Articular chondrocyte of knee joint (primary cell): ENCODE measurements at places on chromosomes 12 and 14. TPM values are rescaled to one million over a fixed set of nuclear protein-coding genes. Genes with fewer than 3 reads are reported as not detected.

C12orf43 gene
- 12.4 and 15.2 TPM in 2 replicates for total RNA-seq

KRT5 gene
- not detected in 2 replicates for total RNA-seq

ZNF891 gene
- 2.1 TPM in 2 replicates for total RNA-seq

ERBB3 gene
- total RNA-seq = 0.65 and 0.91 TPM in 2 replicates
